ENCODE measurements at places on chromosomes 3 and 15.

- H3K27ac ChIP-seq, result no peak overlapping the region
- H3K4me1 ChIP-seq, result no peaks in the 10 kb centered on the region
- peak; percentile 33 for DNase-seq
- no peak overlapping the region for H3K4me3 ChIP-seq
- H3K27me3 ChIP-seq, result no peaks in the 10 kb centered on the region
- no peaks in the 10 kb centered on the region for H3K36me3 ChIP-seq
Measured at GRCh38 chr3:183122257-183122932, 23.1 kb upstream of the MCCC1 start.

- H3K4me1 ChIP-seq, result no peaks in the 10 kb centered on the region
- H3K27me3 ChIP-seq, result no peaks in the 10 kb centered on the region
- DNase-seq, result no peak
- H3K36me3 ChIP-seq, result no peaks in the 10 kb centered on the region
Measured at GRCh38 chr15:95604634-95605036, 725.9 kb upstream of the NR2F2 start.

DNA sequence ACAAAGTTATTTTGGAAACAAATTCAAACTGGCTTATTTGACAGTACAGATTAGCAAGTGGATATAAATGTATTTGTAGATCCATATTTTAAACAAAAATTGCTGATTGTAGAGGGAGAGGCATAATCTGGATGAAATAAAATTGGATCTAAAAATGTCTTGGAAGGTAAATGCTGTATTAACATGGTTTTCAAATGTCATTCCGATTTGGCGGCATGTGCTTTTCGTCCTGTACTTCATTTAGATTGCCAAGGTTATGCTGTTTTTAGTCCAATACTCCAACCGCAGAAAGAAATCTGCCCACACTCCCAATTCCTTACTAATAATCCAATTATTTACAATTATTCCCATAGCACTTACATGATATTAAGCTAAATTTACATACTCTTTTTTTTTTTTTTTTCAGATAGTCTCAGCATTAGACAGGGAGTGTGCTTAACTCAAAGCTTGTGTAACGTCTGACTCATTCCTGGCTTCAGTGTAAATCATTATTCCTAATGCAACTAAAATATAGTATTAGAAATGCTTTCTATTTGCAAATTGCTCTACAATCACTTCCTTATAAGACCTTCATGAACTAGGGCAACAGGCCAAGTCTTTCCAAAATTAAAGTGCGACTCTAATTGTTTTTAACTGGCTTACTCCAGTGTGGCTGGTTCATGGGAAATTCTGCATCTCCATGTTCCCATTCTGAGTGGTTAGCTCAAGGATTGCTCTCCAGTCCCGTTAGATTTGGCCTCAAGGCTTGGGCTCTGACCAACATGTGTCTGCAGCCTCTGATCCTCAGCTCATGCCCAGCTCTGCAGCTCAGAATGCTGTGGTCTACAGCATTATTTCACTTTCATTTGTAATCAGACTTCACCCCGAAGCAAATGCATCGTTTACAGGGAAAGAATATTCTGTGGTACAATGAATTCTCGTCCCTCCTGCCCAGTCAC lies 103.9 kb downstream of the FBN1 start:
- H3K27me3 ChIP-seq, result no peaks in the 10 kb centered on the region
- H3K4me1 ChIP-seq, result no peaks in the 10 kb centered on the region
- no peak overlapping the region for H3K27ac ChIP-seq
- H3K4me3 ChIP-seq, result no peak overlapping the region

- no peaks in the 10 kb centered on the region for H3K36me3 ChIP-seq
- no peak overlapping the region for H3K4me3 ChIP-seq
- no peaks in the 10 kb centered on the region for H3K27me3 ChIP-seq
- no peak for DNase-seq
- H3K4me1 ChIP-seq, result peaks cover 15% of the 10 kb centered on the region
Measured at GRCh38 chr3:126908752-126909275, 74.1 kb upstream of the PLXNA1 start.

- no peaks in the 10 kb centered on the region for H3K36me3 ChIP-seq
- no peak overlapping the region for H3K27ac ChIP-seq
- DNase-seq, result no peak
- H3K4me1 ChIP-seq, result no peaks in the 10 kb centered on the region
- no peaks in the 10 kb centered on the region for H3K27me3 ChIP-seq
- H3K4me3 ChIP-seq, result no peak overlapping the region
Measured at GRCh38 chr15:67899596-67900283, 59.9 kb upstream of the RNU6-1 start.

DNA sequence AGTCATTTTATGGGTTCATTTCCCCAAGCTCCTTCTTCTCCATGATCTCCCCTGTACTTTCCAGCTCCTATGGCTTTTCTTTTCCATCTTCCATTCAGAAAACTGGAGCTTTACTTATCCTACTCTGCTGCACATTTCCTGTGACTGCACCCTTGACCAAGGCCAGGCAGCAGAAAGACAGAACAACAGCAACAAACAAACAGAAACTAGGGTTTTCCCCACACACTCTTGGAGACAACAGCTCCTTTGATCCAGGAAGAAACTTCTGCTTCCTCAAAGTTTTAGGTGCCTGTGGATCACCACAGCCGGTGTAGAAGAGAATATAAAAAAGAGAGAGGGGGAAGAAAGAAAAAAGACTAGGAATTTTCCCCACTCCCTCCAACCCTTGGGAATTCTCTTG lies 342.3 kb upstream of the CFAP20DC start:
- no peak for DNase-seq
- H3K36me3 ChIP-seq, result no peaks in the 10 kb centered on the region
- no peak overlapping the region for H3K27ac ChIP-seq
- H3K4me3 ChIP-seq, result no peak overlapping the region
- H3K4me1 ChIP-seq, result no peaks in the 10 kb centered on the region

- H3K27ac ChIP-seq, result no peak overlapping the region
- no peak for DNase-seq
- H3K36me3 ChIP-seq, result no peaks in the 10 kb centered on the region
Measured at GRCh38 chr3:43248185-43248583, 38.2 kb upstream of the SNRK start.

DNA sequence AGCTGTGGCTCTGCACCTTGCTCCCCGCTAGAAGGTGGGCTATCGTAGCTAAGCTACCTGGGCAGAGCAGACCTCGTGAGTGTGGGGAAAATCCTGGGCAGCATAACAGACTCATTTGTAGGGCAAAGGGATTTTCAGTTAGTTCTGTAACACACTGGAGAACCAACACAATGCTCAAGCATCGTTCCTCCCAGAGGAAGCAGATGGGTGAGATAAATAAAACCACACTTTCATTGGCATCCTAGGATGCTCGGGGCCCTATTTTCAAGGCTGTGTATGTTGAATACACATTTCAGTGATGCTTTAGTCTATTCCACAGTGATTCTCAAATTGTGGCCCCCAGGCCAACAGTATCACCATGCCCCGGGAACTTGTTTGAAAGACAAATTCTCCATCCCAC lies 20.0 kb downstream of the LIPC start:
- H3K27ac ChIP-seq, result no peak overlapping the region
- H3K36me3 ChIP-seq, result no peaks in the 10 kb centered on the region
- DNase-seq, result no peak
- H3K4me1 ChIP-seq, result no peaks in the 10 kb centered on the region
- H3K27me3 ChIP-seq, result no peaks in the 10 kb centered on the region

DNA sequence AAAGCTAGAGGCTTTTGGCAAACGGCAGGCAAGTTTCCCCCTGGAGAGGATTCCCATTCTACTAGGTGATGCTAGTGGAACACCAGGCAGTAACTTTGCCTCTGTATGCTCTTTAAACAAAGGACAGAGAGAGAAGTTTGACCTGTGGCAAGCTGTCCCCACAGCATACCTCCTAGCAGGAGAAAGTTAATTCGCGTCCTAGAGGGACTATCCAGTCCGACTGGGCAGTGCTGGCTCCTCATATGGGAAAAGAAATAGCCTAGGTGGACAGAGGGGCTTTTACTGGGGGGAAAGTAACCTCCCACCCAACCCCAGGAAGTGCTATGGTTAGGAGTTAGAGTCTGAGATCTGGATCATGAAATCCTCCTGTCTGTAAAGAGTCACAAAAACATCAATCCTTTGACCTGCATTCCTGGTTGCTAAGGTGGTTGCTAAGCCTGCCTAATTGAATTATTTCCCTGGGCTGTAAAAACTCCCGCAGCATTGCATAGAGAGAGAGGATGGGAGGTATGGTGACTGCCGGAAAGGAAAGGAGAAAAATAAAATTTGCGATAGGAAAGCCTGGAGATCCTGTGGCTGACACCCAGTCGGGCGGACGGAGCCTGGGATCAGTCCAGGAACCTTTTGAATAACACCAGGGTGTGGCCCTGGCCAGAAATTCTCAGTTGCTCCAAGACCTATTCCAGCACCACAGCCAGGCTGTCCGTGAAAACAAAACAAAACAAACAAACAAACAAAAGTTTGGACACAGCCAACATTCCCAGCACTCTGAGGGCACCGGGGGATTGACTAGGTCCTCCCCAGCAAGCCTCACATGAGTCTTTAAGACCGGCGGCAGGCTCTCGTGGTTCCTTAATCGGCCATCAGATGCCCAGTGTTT lies 67.7 kb upstream of the ATP11B start:
- no peak overlapping the region for H3K4me3 ChIP-seq
- no peaks in the 10 kb centered on the region for H3K36me3 ChIP-seq
- no peaks in the 10 kb centered on the region for H3K4me1 ChIP-seq
- DNase-seq, result no peak
- no peak overlapping the region for H3K27ac ChIP-seq

DNA sequence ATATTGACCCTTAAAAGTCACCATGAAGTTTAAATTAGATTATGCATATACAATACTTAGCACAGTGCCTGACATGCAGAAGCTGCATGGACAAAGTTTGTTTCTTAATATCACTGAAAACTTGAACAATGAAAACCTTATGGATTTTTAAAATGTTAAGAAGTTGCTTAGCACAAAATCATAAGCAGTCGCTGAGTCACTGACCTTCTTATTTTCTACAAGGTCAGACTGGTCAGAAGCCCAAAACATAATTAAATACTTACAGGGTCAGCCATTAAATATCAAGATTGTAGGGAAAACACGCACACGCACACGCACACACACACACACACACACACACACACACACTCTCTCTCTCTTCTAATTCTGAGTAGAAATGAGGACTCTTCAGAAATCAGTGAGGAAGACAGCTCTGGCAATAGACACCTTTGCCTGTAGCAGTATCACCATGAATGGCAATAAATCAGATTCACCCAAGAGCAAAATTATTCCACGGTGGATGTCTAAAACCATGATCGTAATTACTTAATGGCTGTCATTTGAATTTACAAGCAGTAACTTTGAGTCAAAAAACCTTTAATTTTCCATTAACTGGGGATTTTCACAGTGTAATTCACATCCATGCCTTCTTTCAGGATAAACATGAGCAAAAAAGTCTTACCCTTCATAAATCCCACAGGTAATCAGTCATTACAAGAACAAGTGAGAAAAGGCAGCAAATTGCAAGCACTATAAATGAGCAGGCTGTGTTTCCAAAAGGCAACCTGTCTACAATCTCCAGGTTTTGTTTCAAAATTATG lies 147.5 kb downstream of the OSBPL10 start:
- H3K4me3 ChIP-seq, result no peak overlapping the region
- H3K4me1 ChIP-seq, result no peaks in the 10 kb centered on the region
- no peak overlapping the region for H3K27ac ChIP-seq
- no peak for DNase-seq

Measured in naive thymus-derived CD4-positive, alpha-beta T cell (primary cell).